ENCODE measurements at places on chromosomes 2 and 18.

DNA sequence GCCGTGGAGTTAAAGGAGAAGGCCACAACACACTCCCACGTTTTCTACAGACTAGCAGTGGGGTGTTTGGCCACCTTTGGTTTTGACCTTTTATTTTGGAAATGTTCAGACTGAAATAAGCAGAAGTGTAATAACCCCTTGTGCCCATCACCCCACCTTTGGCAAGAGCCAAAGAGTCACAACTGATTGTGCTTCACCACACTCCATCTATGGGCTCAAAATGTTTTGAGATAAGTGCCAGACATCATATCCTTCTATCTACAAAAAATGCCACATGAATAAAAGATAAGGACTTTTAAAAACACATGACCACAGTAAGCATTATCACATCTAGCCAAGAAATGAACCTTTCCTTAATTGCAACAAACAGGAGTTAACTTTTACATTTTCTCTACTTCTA lies 9.9 kb upstream of the GPR35 start:
- no peak for DNase-seq

DNA sequence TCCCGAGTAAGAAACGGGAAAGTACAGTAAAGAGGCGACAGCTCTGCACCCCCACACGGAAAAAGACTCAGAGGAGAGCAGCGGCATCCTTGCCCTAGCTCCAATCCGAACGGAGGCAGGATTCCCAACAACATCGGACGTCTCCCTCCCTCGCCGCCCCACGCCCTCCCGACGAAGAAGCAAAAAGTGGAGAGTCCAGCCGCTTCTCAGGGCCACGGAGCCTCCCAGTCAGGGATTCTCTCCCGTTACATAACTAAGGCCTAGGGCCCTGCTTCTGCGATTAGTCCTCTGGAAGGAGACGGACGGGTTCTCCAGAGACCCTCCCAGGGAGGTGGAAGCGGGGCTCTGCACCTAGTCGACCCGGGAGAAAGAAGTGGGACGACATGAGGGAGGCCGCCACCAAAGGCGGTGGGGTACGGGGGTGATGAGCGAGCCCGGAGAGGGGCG lies 587 bp downstream of the SUMO1 start:
- no peak for DNase-seq

DNA sequence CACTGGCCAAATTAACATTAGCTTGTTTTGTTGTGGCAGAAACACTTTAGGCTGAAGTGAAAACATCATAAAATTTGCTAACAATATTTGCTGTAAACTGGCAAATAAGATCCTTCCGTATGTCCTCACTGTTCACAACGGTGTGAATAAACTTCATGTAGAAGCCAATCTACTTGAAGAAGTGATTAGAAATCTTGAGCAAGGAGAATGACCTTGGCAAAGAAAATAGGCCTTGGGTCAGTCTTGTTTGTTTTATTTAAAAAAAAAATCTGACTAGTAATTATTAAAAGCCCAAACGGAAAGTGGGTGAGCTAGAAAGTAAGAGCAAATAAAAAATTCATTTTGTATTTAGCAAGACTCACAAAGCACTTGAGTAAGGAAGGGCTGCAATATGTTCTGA lies 197.0 kb downstream of the CPS1 start:
- DNase-seq, result no peak

- DNase-seq, result no peak
Observed at GRCh38 chr2:12979066-12979465, 262.3 kb downstream of the TRIB2 start.

DNA sequence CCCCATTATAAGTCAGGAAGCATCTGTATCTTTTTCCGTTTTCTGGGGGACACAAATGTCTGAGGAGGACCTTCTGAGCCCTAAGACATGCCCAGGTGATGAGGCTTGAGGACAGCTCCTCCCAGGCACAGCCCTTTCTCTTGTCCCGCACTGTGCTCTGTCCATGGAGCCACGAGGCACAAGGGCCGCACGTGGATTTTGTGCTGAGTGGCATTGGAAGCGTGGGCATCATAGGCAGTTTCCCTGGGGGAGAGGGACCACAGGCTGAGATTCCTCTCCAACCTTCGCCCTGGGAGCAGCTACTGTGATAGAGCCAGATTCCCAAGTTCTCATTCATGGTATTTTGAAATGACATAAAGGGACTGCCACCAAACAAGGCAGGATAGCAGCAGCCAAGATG lies 139.9 kb downstream of the SH3RF3 start:
- no peak for DNase-seq

GRCh38 chr2:79862756-79863155 lies 349.9 kb downstream of the CTNNA2 start:
- DNase-seq, result no peak

GRCh38 chr18:5520464-5520863 lies 23.3 kb downstream of the EPB41L3 start:
- DNase-seq, result no peak

- no peak for DNase-seq
Observed at GRCh38 chr2:161161074-161161706, 962 bp downstream of the TANK start.

DNA sequence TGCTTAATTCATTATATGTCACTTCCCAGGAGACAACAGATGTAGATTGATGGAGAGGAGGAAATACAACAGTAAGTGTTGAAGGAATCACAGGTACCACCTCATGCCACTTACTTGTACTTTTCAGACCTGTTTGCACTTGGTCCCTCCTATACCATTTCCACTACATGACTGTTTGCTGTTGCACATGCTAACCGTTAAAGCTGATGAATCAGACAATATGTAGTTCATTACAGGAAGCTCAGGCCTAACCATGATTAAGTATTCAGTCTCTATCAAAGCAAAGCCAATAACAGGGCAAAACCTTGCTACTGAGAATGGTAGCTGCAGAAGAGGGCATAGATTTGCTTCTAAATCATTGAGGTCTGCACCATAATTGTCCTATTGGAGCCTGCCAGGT lies 30.2 kb upstream of the GRP start:
- DNase-seq, result no peak

DNA sequence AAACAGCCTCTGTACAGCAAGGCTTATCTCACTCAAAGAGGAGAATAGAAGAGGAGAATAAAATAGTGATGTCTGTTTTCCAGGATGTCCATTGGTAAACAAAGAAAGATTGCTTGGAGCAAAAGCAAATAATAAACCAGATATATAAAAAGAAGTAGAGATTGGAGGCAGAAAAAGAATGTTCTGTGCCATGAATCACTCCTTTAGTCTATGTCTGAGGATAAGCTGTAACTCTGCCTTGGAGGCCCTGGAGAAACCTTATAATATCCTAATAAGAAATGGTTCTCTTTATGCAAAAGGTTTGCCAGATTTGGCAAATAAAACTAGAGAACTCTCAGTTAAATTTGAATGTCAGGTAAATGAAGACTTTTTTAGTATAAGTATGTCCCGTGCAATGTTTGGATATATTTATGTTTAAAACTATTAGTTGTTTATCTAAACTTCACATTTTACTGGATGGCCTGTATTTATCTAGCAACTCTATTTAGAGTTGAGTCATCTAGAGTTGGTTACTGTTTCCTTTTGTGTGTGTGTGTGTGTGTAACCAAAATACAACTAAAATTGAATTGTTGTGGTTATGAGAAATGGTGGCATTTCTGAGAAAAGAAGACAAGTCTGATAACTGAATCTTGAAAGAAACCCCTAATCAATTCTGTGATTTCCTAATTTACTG lies 510.3 kb upstream of the SETBP1 start:
- no peak for DNase-seq

DNA sequence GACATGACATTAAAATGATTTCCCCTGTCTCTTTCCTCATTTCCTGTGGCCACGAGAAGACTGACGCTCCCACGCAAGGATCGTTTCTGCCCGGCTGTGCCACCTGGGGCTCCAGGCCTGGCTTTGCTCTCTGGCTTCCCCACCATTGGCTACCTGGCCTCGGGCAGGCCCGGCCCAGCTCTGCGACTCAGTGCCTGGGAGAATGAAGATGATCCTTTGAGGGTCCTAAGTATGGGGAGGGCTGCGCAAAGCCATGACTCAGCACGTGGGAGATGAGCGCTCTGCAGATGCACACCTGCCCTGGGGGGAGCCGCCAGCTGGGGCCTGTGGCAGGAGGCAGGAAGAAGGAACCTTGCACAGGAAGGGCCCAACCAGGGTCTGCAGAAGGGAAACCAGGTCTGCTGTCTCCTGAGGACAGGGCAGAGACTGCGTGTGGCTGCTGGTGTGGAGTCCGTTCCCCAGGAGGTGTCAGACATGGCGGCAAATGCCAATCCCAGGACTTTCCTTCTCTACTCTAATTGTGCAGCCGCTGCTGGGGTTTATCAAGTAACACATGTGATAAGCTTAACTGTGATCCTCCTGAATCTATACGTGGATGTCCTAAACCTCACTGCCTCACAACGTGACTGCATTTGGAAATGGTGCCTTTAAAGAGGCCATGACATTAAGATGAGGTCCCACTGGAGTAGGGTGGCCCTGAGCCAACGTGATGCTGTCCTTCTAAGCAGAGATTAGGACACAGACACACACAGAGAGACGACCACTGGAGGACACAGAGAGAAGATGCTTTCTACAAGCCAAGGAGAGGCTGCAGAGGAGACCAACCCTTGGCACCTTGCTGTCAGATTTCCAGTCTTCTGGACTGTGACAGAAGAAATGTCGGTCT lies 32.9 kb downstream of the MBP start:
- DNase-seq, result no peak

GRCh38 chr2:99780276-99780675 lies 290.5 kb upstream of the REV1 start:
- DNase-seq, result no peak

DNA sequence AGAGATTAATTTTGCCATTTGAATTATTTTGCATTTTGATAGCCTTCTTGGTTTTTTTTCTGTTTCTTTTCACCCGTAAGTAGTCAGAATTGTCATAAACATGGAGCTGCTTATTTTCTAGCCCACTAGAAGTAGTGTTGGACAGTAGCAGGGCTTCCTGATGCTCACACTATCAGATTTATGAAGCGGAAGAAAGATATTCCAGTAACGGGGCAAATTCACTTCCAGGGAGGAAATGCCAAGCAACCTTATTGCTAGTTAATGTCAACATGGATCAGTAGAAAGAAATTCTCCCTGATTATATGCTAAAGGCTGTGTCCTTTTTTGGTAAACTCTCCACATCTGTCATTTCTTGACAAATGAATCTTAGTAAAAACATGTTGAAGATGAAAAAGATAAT lies 19.2 kb upstream of the ADAM23 start:
- DNase-seq, result no peak

DNA sequence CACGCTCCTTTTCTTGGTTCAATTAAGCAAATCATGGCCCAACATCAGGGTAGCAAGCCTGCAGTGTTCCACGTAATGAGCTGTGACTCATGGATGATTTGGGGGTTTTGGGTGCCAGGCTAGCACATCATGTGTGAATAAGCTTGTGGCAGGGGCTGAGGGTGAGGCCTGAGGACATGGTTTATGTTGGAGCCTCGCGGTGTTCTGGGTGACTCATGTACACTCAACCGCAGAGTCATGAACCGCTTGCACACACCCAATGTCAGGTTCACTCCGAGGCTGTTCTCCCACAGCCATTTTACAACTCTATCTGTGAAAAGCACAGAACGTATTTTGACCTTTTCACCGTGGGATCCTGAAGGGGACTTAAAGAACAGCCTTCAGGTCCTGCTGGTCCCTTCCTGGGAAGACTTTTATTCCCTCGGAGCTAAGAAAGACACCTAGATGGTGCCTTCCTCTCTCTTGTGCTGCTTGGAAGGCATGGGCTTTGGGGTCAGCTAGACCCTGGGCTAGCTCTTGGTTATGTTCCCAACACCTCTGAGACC lies 139.9 kb upstream of the ZEB2 start:
- DNase-seq, result no peak

GRCh38 chr2:123723706-123724105 lies 301.4 kb upstream of the CNTNAP5 start:
- no peak for DNase-seq

DNA sequence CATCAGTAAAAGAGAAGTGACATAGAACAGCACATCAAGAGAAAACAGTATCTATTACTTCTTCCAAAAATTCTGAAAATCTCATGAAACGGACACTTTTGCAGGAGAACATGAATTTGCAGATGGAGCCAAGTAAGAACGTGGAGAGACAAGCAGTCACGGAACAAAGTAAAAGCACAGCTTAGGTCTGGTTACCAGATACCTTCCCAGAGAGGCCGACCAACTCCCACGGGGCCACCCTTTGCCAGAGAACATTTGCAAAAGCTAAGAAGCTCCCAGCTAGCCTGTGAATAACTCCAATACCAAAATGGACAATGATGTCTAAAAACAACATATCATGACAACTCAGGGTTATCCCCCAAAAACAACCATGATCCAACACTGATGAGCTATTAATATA lies 38.9 kb downstream of the THAP4 start:
- no peak for DNase-seq

- DNase-seq, result no peak
Observed at GRCh38 chr2:160489111-160489510, 4.5 kb downstream of the RBMS1 start.

DNA sequence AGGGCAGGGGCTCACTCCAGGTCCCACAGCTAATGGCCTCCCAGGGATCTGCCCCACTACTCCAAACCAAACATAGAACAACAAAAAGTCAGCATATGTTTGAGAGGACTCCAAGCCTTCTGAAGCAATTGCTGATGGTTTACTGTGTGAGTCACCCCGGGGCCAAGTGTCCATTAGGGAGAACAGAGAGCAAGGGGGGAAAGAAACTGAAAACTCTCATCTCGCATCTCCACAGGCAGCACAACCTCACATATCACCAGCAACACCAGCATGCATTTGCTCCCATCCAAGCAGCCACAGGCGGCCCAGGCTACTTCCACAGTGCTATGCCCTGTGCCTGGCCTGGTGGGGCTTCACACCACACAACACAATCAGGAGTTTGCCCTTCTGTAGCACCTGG lies 39.1 kb downstream of the CYRIA start:
- no peak for DNase-seq

Measured in stimulated activated CD8-positive, alpha-beta memory T cell treated with anti-CD3 and anti-CD28 coated beads, Interleukin-15, amount 100 ng/mL, for 24 hours (primary cell).